ENCODE measurements at places on chromosomes 12 and 14.

GRCh38 chr12:15146585-15146984 lies 74.6 kb downstream of the RERG start:
- DNase-seq: no peak

DNA sequence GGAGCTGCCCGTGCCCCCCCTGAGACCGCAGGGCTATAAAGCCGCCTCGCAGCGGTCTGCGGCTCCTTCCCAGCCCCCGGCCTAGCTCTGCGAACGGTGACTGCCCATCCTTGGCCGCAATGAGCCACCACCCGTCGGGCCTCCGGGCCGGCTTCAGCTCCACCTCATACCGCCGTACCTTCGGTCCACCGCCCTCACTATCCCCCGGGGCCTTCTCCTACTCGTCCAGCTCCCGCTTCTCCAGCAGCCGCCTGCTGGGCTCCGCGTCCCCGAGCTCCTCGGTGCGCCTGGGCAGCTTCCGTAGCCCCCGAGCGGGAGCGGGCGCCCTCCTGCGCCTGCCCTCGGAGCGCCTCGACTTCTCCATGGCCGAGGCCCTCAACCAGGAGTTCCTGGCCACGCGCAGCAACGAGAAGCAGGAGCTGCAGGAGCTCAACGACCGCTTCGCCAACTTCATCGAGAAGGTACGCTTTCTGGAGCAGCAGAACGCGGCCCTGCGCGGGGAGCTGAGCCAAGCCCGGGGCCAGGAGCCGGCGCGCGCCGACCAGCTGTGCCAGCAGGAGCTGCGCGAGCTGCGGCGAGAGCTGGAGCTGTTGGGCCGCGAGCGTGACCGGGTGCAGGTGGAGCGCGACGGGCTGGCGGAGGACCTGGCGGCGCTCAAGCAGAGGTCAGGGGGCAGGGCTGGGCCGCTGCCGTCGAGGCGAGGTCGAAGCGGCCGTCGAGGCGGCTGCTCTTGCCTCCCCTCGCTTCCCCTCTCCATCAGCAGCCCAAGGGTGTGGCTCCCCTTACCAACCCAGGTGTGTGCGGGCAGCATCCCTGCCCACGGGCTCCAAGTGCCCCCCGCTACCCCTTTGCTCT lies at the start of gene PRPH:
PRPH (plus strand) TSS at position 66 of the 855 bp plus-strand sequence; CDS start at position 120, 54 bp downstream.
- DNase-seq: no peak

GRCh38 chr14:64193821-64194220 lies 100.3 kb downstream of the ESR2 start:
- no peak for DNase-seq

GRCh38 chr12:59087077-59087673 lies 166.9 kb upstream of the LRIG3 start:
- DNase-seq: no peak

GRCh38 chr14:104361101-104361591 lies 218.4 kb upstream of the C14orf180 start:
- DNase-seq: no peak

DNA sequence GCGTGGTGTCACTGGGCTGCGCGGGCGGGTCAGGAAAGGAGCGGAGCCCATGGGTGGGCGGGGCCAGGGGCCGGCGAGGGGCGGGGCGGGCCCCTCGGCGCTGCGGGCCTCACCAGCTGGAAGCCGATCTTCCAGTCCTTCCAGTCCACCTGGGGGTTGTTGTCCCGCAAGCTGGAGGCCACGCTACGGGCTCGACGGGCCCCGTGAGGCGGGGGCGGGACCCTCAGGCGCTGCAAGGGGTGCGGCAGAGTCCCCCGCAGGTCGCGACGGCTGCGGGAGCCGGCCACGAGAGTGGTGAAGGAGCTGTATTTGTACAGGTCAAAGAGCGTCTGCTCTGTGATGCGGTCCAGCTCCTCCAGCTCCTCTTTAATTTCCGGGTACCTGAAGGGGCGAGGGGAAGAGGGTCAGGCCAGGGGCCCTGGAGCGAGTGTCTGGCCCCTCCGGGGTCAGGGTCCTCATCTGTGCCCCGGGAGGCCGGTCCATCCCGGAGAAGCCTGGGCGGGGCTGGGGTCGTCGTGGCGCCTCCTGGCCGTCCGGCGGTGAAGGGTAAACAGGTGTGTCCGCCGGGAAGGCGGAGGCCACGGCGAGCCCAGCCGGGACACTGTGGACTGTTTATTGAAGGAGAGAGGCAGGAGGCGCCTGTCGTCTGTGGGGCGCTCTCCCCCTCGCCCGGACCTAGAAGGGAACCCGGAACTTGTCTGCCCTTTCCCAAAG lies 11.9 kb downstream of the SCNN1A start:
- DNase-seq: peak; percentile 52

Data from stimulated activated CD4-positive, alpha-beta T cell treated with anti-CD3 and anti-CD28 coated beads, TNF-alpha, amount 100 ng/mL, for 48 hours (primary cell).